NCI-H1436 treated with DMSO at 0.1 percent for 48 hours (cell line): ENCODE measurements at places on chromosomes 2 and 18.

- no peak for DNase-seq
These were observed 42.0 kb downstream of the ANO7 start for GRCh38 chr2:241230435-241230834.

GRCh38 chr2:84515788-84516187, 510 bp upstream of the DNAH6 start:
- no peak for DNase-seq

DNA sequence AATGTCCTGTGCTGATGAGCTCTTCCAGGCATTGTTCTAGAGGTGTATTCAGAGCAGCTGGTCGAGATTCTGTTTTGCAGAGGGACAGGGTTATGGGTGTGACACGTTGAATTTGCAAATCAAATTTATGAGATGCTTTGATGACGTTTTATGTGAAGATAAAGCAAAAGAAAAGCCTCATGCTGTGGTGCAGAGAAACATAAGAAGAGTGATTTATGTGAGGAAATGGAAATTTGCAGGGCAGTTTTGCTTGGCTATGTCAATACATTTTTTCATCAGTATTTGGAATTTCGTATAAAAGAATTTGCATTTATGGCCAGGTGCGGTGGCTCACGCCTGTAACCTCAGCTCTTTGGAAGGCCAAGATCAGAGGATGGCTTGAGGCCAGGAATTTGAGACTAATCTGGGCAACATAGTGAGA, 36.4 kb downstream of the TSN start:
- no peak for DNase-seq

- no peak for DNase-seq
These were observed 109.2 kb downstream of the DYSF start for GRCh38 chr2:71562518-71562917.

- DNase-seq = no peak
These were observed 136.3 kb downstream of the CYP26B1 start for GRCh38 chr2:72011370-72011689.

- no peak for DNase-seq
These were observed 879 bp downstream of the TMEM178A start for GRCh38 chr2:39666491-39667101.

GRCh38 chr18:75654386-75654785, 226.9 kb upstream of the SMIM21 start:
- DNase-seq = no peak

DNA sequence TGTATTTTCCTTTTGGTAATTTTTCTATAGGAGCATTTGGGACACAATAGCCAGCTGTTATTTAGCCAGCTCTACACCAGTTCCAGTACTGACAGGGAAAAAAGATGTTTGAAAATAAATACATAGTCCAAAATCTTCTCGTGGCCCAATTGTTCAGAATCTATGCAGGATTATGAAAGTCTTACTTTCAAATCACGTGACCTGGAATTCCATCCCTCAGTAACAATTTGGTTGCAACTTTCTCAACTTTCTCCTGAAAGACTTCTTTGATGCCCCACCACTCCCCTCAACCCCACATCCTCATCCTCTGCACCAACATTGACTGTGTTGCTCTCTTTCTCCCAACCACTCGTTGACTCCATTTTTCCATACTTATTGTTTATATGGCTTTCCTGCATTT, 539.0 kb downstream of the LRP1B start:
- no peak for DNase-seq

- DNase-seq = no peak
These were observed 48.1 kb upstream of the TBC1D8 start for GRCh38 chr2:101199251-101199791.

DNA sequence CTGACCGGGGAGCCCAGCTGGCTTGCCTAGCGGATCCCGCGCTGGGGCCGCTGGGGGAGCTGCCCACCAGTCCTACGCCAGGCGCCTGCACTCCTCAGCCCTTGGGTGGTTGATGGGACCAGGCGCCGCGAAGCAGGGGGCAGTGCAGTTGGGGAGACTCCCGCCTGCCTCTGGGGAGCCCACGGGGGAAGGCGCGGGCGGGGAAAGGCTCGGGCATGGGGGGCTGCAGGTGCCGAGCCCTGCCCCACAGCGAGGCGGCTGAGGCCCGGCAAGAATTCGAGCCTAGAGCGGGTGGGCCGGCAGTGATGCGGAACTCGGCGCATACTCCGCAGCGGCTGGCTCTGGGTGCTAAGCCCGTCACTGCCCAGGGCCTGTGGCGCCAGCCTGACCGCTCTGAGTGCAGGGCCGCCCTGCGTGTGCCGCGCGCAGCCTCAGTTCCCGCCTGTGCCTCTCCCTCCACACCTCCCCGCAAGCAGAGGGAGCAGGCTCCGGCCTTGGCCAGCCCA, 249.1 kb upstream of the TEKT4 start:
- no peak for DNase-seq

- no peak for DNase-seq
These were observed 125.1 kb downstream of the COPS8 start for GRCh38 chr2:237210763-237211162.

DNA sequence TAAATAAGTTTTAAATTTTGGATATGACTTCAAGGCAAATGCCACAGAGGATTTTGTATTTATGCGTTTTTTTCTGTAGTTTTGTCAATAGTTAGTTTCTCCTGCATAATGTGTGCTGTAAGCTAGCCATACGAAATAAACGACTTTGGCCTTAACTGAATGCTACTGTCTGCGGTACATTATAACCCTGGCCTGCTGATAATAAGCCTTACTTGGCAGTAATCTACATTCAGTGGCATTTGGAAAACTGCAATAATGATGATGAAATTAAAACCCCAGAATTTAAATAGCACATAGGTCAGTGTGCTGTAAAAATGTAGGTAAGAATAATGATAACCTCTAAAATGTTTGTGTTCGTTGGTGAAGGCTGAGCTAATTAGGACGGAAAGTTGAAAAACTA, 88.8 kb downstream of the LRP1B start:
- DNase-seq = no peak

- no peak for DNase-seq
These were observed 546.3 kb upstream of the NETO1 start for GRCh38 chr18:73414069-73414468.

- DNase-seq = no peak
These were observed 3.5 kb downstream of the DUSP11 start for GRCh38 chr2:73776381-73776780.

GRCh38 chr2:239606741-239607516, 206.1 kb upstream of the HDAC4 start:
- DNase-seq = no peak

DNA sequence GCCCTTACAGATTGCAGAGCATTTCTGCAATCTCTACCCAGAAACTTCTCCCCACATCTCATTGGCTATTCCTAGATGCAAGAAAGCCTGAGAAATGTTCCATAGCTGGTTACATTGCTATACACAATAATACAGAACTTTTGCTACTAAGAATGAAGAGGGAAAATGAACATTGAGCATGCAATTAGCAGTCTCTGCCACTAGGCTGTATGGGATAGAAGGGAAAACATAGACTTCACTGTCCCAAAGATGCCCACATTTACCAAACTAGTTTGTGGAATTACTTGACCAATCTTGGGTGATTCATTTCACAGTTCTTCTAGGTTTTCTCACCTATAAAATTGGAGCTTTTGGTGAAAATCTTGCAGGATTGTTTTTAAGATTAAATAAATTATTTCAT, 265.7 kb upstream of the NT5C1B start:
- DNase-seq = no peak

DNA sequence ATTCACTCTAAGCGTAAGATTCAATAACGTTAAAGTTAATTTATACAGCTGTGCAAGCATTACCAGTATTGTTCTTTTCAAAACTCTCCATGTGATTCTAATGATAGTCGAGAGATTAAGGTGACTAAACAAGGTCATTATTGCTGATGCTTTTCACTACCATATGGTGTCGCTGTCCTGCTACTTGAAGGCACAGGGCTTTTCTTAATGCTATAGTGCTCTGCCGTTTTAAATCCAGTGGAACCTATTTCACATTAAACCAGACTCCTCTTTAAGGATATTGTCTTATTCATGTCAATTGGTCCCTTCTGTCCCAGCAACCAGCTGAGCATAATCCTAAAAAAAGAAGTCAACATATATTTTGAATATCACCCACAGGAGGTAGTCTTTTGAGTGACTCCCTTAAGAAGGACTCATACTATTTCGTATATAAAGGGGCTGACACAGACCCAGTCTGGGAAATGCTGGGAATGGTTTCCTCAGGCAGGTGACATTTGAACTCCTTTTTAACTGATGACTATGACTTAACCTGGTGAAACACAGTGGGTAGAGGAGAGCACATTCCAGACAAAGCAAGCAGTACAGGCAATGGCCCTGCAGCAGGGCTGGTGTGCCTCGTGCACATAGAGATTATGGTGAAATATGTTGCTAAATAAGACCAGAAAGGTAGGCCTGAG, 53.9 kb upstream of the CYTIP start:
- DNase-seq = peak; percentile 6

GRCh38 chr2:96088340-96089335, 27.7 kb downstream of the ADRA2B start:
- DNase-seq = no peak

- no peak for DNase-seq
These were observed 135.6 kb downstream of the SMAD7 start for GRCh38 chr18:48815179-48815515.

GRCh38 chr18:34297287-34297686, 72.6 kb upstream of the NOL4 start:
- DNase-seq = no peak

- no peak for DNase-seq
These were observed 1033.2 kb upstream of the NXPH2 start for GRCh38 chr2:139813340-139813739.

- DNase-seq = no peak
These were observed 1.9 kb downstream of the CYP26B1 start for GRCh38 chr2:72145658-72146329.

GRCh38 chr2:65282477-65283053, 54.9 kb downstream of the ACTR2 start:
- DNase-seq = no peak

GRCh38 chr2:112121682-112122254, 16.4 kb upstream of the FBLN7 start:
- peak; percentile 0 for DNase-seq

DNA sequence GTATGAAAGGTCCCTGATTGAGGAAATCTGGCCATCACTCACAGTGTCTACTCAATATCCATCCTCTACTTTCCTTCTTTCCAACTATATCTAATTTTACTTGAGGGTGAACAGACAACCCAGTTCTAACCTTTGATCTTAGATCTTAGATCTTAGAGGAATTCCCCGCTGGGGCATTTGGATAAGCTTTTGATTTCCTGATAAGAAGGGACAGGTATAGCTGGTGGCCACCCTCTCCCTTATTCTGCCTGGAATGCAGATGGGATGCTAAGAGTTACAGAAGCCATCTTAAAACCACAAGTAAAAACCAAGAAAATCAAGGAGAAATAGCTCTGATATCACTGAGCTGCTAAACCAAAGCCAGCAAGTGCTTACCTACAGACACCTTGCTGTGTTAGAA, 77.2 kb upstream of the ACSL3 start:
- DNase-seq = no peak

- no peak for DNase-seq
These were observed 1256.2 kb upstream of the CRIM1 start for GRCh38 chr2:35099342-35099741.

- DNase-seq = no peak
These were observed 354.1 kb upstream of the ATP5MC3 start for GRCh38 chr2:175535631-175536030.

DNA sequence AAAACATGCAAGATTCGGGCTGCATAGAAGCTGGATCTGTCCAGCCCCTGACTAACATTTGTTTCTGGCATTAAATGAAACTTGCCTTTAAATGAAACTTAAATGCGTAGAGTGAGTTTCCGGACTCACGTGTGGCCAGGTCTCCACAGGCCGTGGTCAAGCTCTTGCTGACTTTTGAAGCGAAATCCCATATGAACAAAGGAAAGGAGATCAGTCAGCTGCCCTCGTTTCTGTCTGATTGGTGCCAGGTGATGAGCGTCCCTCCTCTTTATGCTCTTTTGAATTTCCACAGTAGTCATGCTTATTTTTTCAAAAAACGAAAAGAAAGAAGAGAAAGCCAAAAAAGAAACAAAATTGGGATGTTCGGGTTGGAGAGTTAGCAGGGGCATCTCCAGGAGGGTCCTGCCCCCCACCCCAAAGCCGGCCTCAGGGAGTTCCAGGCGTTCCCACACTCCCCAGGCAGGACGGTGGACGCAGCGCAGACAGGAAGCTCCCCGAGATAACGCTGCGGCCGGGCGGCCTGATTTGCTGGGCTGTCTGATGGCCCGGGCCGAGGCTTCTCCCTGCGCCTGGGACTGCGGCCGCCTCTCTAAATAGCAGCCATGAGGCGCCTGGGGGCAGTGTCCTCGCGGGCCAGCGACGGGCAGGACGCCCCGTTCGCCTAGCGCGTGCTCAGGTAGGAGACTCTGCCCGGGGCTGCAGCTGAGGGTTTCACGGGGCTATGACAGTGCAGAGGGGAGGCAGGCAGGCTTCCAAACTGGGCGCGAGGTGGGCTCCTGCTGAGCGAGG, at the start of gene COLEC11:
Gene COLEC11, plus strand, starts transcription at position 620 of the 789 bp plus-strand sequence. CDS start 9,229 bp downstream, outside the sequence.
- no peak for DNase-seq

- DNase-seq = no peak
These were observed 80.4 kb downstream of the CELF4 start for GRCh38 chr18:37484983-37485834.

DNA sequence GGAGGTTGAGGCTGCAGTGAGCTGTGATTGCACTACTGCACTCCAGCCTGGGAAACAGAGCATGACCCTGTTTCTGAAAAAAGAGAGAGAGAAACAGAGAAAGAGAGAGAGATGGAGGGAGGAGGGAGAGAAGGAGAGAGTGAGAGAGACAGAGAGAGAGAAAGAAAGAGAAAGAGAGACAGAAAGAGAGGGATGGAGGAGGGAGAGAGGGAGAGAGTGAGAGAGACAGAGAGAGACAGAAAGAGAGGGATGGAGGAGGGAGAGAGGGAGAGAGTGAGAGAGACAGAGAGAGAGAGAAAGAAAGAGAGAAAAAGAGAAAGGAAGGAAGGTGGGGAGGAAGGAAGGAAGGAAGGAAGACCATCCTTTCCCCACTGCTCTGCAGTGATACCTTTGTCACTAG, 48.1 kb upstream of the ACKR3 start:
- DNase-seq = no peak

DNA sequence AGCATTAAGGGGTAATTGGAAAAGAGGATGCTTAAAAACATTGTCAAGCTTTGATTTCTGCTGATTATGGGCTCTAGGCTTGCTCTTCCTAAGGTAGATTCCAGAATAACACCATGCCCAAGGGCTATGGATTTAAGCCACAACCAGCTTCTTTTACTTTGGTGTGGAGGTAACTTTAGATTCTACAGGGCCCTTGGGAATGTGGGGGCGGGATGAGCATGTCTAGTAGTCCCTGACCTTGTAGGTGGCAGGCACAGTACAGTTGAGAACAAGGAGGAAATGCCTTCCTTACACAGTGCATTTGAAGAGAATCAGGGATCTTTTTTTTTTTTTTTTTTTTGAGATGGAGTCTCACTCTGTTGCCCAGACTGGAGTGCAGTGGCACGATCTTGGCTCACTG, 364.2 kb downstream of the NYAP2 start:
- DNase-seq = no peak

- no peak for DNase-seq
These were observed 21.7 kb downstream of the DDX18 start for GRCh38 chr2:117835990-117836760.

- no peak for DNase-seq
These were observed 65.1 kb downstream of the ADD2 start for GRCh38 chr2:70702711-70703395.

GRCh38 chr2:208064220-208064961, 39.1 kb upstream of the PLEKHM3 start:
- DNase-seq = no peak
